HepG2 (cell line): ENCODE measurements at places on chromosomes 16 and 17. TPM values are rescaled to one million over a fixed set of nuclear protein-coding genes. Genes with fewer than 3 reads are reported as not detected.

DNA sequence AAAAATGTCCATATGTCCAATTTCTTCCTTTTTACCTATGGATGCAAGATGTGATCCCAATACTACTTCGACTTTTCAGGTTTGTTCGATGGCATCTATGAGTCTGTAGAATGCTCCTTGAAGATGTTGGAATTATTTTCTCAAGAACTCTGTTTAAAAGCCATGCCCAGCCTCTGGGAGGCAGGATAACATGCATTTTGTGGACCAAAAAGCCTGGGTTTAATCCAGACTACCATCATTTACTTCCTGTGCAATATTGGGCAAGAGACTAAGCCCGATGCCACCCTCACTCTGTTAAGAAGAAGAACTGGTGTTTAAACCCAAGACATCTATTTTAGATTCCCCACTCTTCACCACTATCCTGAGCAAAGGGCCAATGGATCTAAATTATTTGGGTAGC, 42.8 kb upstream of the SALL1 start:
- DNase-seq, result no peak

Gene CHST6
- total RNA-seq, result 0.32 and 0.91 TPM in 2 replicates

Gene KRT31
- total RNA-seq, result not detected in 2 replicates

Gene SLFN12L
- not detected in 2 replicates for total RNA-seq

Gene NPIPA2
- 0.20 TPM in 1 of 2 replicates, not detected in the other for total RNA-seq
